Stimulated activated CD8-positive, alpha-beta memory T cell treated with anti-CD3 and anti-CD28 coated beads, Interleukin-12 subunit alpha, Interleukin-12 subunit beta, amount 100 ng/mL, for 1 hour (primary cell): ENCODE measurements at places on chromosomes 6 and 20.

GRCh38 chr6:14871221-14871620, 374.6 kb upstream of the JARID2 start:
- DNase-seq: no peak

GRCh38 chr6:20929283-20929682, 395.0 kb downstream of the CDKAL1 start:
- no peak for DNase-seq

DNA sequence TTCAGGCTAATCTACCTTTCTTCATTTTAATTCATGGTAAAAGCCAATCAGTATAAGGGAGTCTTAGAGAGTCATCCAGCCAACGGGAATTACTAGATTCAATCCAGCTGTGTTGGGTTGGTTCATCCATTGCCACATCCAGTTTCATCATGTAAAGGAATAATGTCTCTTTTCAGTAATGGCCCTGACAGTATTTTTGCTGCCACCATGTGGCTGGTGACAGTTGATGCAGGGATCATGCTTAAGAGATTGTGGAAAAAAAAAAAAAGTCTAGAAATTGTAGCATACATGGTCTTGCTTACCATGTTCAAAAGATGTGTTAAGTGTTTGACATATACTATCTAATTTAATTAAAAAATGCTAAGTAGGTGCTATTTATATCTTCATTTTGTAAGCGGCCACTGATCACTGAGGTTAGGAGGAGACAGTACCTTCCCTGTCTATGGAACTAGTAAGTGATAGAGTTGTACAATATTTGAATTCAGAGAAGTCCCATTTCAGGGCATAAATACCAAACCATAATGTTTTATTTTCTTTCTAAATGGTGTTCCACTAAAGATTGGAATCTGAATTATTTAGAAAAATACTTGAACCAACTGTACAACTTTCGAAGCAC, 135.9 kb downstream of the KHDRBS2 start:
- no peak for DNase-seq

- DNase-seq: peak; percentile 49
Observed at GRCh38 chr6:15464211-15464725, 198.6 kb downstream of the DTNBP1 start.

GRCh38 chr6:133247581-133247980, 6.4 kb downstream of the EYA4 start:
- DNase-seq: no peak

- DNase-seq: no peak
Observed at GRCh38 chr6:114577109-114577508, 234.3 kb upstream of the HS3ST5 start.

DNA sequence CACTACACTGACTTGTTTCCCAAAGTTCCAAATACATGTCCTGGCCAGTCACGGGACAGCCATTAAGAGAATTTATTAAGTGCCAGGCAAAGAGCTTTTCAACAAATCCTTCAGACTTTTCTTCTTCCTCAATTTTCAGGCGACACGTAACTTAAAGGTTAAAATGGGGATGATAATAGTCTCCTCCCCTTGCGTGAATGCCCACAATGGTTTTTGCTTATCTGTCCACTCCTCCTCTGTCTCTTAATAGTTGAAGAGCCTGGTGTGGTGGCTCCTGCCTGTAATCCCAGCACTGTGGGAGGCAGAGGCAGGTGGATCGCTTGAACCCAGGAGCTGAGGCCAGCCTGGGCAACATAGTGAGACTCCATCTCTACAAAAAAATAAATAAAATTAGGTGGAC, 11.4 kb upstream of the PARD6B start:
- no peak for DNase-seq

DNA sequence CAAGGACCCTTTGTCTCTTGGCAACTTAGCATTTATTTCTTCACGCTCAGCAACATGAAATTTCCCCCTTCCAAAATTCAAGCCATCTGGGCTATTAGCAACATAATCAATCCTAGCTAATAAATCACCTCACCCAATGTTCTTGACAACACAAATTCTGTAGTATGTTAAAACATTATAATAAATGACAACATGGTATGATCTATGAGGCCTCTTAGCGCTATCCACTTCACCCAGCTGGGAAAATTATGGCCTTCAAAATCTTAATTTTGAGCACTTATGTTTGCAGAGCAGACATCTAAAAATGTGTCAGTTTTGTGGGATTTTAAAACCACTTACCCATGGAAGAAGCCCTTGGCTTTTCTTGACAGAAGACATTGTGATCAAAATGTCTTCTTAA, 181.9 kb downstream of the HDGFL1 start:
- no peak for DNase-seq

- no peak for DNase-seq
Observed at GRCh38 chr6:41215777-41216176, 12.4 kb upstream of the TREML4 start.

DNA sequence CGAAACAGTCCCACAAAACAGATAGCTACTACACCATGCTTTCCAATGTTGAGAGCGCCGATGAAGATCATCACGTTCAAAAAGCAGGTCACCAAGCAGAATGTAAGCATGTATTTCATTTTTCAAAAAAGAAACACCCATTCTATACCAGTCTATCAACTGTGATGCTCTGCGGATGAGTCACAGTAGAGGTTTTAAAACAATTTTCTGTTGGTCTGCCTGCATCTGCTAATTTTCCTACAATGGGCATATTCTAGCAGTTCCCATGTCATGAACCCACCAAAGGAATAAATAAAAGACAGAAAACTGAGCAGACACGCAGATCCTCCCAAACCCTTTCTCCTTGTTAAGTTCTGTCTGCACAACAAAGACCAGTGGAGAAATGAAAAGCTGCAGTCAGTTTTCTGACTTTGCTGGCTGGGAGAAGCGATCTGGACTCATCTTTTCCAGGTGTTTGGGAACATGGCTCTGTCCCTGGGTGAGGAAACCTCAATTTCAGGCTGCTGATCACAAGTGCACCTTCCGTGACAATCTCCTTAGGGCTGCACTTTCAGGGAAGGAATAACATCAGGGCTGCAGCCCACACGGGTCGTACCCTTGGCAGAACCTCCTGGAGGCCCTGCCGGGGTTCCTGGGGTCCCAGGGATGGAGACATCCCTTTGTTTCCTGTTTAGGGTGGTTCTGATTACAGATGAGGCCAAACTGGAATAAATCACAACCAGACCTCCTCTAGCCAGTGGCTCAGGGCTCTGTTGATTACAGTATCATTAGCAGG, 200.1 kb downstream of the BMP7 start:
- DNase-seq: no peak

- DNase-seq: no peak
Observed at GRCh38 chr20:49119988-49120387, 68.1 kb downstream of the STAU1 start.

- no peak for DNase-seq
Observed at GRCh38 chr6:47524136-47524845, 46.7 kb downstream of the CD2AP start.

GRCh38 chr6:24524805-24525204, 30.0 kb downstream of the ALDH5A1 start:
- DNase-seq: no peak

- no peak for DNase-seq
Observed at GRCh38 chr20:51480507-51481270, 61.8 kb downstream of the NFATC2 start.

GRCh38 chr20:46307999-46308257, 370 bp downstream of the CDH22 start:
- DNase-seq: no peak

DNA sequence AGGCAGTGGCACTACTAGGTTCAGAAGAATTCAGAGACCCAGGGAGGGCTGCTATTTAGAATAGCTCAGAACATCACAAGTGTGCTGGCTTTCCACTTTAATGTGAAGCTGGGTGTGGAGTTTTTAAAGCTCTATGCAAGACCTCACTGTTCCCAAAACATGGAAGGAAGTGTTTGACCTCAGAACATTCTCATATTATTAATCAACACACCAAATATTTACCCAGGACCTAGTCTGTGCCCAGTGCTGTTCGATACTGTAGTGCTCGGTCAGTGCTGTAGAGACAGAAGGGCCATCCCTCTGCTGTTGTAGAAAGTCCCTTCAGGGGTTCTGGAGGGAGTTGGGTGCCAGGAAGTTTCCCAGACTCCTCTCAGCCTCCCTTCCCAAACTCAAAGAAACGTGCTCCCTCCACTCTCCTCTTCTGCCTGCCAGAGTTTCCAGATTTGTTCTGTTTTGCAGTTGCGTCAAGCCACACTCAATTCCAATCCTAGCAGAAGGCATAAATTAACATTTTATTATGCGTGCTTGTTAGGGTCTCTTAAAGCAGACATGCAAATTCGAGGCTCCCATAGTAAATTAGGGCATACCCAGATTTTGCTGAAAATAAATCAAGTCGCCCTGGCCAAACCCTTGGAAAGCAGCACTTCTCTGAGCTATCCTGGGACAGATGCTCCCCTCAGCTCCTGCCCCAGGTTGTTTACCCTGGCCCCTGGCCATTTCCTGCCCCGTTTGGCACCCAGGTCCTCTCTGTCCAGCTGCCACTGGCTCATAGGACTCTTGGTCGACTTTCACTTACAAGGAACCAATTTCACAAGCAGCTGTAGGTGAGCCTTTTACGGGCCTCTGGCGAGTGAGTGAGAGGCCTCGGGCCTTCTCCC, 248.6 kb downstream of the HIVEP2 start:
- DNase-seq: no peak

- no peak for DNase-seq
Observed at GRCh38 chr6:25166955-25167748, 112.0 kb upstream of the CARMIL1 start.

DNA sequence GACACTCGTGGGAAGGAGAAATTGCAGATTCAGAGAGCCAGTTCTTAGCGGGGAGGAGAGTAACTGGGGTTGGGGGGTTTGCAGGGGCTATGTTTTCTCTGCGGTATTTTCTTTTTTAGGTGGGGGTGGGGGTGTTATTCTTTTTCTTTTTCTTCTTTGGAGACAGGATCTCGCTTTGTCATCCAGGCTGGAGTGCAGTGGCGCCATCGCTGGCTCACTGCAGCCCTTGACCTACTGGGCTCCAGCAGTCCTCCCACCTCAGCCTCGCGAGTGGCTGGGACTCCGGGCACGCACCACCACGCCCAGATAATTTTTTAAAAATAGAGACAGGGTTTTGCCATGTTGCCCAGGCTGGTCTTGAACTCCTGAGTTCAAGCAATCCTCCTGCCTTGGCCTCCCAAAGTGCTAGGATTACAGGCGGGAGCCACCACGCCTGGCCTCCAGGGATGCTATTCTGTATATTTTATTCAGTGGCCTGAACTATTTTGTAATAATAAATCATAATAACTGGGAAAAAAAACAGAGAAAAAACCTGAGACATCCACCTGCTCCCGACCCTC, 57.3 kb downstream of the UBE2V1 start:
- DNase-seq: no peak

DNA sequence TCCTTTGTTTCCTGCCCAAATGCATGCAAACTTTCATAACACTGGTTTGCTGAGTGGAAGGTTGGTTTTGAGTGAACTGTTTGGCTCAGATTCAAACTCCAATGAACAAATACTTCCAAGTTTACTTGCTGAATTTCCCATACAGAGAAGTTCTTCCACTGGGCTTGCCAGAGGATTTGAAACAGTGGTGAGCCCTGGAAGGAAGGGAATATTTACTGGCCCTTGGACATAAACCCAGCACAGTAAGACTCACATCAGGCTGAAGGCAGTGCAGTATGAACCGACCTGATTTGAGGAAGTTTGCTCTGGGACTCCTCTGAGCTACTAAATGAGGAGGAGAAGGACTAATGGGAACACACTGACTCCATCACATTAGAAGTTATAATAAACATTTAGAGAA, 3.8 kb downstream of the TRAF3IP2 start:
- DNase-seq: no peak

DNA sequence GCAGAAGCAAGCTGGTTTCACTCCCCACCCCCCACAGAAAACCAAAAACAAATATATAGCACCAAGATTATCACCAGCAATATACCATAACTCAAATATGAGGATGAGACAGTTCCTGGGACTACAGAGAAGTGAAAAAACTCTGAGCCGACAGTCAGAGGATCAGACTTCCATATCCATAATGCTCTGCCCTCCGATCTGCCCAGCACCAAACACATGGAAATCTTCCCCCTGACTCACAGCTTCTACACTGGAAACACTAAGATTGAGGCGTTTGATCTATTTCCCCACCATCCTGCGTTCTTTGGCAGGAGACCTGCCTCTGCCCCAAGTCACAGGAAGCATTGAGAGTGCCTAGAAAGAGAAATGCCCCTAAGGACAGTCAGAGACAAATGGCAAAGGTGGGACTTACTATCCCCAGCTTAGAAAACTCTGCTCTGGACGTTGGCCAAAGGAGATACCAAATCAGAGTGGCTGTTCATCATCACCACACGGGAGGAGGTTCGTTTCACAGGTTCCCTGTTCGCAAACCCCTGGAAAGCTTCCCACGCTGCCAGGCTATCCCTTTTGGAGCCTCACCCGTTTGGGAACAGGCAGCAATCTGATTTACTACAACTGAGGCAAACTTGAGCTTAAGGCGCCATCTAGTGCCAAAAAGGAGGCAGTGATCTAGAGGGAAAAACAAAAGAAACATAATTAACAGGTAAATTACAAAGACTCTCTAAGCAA, 48.7 kb upstream of the SRSF6 start:
- DNase-seq: no peak

DNA sequence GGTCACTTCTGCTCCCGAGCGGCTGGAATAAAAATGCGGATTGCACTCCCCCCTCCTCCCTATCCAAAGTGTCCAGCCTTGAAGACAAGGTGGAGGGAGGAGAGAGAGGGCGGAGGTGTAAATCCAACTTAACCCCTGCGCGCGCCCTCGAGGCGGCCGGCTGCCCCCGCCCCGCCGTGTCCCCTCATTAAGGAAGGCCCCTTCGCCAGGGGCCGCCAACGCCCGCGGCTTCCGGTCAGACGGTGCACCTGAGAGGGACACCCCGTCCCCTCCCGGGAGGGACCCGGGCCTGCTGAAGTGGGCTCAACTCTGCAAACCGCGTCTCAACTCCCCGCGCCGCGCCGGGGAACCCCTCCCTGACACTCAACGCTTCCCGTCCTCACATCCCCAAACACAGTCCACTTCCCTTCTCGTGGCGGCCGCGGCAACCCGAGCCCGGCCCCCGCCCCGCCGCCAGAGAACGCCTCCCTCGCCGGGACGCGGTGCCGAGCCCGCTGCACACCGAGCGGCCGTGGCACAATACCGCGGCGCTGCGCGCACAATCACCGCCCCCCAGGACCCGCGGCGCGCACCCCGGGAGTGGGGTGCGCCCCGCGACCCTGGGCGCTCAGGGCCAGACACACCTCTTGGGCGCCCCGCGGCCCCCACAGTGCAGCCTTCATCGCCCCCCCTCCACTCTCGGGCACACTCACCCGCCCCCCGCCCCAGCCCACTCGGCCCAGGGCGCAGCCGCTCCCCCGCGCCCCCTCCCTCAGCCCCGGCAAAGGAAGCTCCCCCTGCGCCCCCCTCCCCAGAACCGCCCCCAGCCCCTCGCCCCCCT, 102.5 kb downstream of the NOL4L start:
- no peak for DNase-seq

GRCh38 chr6:125098253-125098652, 55.3 kb upstream of the TPD52L1 start:
- no peak for DNase-seq

- DNase-seq: no peak
Observed at GRCh38 chr6:153485072-153485471, 354.0 kb upstream of the RGS17 start.

GRCh38 chr6:156182356-156182755, 594.8 kb upstream of the ARID1B start:
- no peak for DNase-seq
